ENCODE measurements at places on chromosomes 1 and 21.

DNA sequence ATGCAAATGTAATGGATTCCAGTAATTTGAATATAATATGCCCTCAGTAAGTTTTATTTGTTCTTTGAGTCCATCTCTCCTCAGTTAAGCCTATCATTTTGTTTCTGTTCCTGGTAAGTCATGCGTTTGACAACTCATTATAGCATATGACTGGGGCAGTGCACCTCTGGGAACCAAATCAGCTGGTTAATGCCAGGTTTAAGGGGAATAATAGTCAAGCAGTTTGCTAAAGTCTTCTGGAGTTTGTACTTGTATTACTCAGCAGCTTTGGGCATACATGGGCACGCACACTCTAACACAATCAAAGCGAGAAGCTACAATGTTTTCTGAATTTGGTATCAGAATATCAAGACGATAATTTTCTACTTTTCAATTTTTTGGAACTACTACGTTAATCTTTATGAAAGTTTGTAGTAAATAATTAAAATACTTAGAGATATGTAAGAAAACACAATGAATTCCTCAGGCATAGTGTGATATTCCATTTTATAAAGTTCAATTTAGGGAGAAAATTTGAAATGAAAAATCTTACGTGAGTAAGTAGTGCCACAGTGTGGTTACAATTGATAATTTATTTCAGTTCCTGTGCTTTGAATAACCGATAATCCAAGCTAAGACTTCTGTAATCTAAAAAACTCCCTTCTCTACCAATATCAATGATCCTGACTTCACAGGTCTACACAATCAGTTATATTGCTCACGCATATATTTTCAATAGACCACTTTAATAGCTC, 43.8 kb upstream of the KCTD3 start:
- peak; percentile 37 for DNase-seq

DNA sequence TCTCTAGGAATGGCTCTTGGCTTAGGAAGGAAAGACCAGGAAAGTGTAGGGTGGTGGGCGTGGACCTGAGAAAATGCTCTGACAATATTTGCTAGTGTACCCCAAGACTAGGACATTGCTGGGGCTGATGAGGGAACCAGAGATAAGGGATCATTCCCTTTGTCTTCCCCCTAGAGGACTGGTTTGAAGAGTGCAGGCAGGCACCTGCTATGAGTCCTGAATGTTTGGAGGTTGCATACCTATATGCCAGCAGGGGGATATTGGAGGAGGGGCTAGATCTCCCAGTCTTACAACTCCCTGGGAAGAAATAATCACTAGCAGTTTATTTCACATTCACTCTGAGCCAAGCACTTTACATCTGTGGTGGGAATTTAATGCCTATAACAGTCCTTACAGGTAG, 6.0 kb upstream of the BCL10 start:
- DNase-seq, result no peak

DNA sequence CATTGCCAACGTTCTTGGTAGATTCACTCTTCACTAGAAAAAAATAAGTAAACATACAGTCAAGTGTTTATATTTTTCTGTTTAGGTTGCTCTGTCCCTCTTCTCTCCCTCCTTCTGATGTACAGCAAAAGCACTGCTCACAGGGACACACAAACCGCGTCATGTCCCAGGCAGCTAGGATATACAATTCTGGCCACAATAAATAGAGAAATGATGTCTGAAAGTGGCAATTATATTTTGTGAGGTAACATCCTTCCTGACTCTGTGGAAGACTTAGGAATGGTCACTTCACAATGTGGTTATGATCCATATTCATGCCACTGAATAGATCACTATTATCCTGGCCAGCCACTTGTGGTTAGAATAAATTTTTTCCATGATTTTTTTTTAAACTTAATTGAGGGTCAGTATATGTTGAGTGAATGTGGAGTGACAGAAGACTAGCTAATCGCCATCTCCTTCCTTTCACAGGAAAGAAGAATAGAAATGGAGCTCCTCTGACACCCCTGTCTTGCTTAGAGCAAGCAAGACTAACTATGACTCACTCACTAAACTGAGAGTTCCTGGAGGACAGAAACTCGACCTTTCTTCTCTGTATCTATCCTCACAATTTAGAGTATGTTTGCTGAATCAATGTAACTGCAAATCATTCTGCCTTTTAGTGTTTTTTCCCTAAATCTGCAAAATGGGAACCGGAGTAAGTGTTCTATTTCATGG, 54.0 kb downstream of the ZNHIT6 start:
- no peak for DNase-seq

GRCh38 chr1:39678889-39679288, 7.0 kb upstream of the NT5C1A start:
- no peak for DNase-seq

DNA sequence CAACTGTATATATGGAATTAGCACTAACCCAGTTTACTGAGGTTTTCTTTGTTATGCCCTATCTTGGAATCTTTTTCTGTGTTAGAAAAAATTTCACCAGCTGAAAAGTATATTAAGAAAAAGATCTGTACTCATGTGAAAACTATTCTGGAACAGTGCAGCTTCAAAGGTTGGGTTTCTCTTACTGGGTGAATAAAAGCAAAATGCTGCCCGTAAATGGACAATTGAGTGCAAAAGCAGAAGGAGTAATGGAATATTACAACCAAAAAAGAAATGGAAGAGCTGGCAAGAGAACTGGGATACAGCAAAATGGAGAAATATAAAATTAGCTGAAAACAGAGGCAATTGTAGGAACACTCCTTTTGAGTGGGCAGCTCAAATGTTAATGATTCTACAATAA, 17.0 kb upstream of the RAVER2 start:
- no peak for DNase-seq

DNA sequence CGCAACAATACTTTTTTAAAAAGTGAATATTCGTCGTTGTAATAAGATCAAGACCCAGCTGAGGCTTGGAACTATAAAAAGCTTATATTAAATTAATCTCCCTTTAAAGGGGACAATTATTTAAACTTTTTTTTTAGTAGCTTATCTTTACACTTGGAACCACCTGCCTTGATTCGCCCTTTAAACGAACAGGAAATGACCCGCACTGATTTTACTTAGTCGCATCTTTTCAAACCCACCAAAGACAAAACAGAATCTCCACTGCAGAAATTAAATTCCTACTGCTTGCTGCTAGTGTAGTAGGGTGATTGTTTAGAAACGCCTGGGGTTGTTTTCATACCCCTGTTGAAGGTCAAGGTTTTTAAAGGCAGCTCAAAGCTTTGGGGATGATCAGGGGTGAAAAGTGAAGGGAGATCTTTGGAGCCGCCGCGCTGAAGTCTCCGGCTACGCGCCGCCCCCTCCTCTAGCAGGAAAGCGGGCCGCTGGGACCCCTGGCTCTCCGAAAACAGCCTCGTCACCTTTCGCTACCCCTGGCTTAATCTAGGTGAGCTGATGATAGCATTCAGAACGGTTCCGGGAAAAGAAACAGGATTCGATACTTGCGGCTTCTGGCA, 163.4 kb downstream of the RUNX1 start:
- no peak for DNase-seq

DNA sequence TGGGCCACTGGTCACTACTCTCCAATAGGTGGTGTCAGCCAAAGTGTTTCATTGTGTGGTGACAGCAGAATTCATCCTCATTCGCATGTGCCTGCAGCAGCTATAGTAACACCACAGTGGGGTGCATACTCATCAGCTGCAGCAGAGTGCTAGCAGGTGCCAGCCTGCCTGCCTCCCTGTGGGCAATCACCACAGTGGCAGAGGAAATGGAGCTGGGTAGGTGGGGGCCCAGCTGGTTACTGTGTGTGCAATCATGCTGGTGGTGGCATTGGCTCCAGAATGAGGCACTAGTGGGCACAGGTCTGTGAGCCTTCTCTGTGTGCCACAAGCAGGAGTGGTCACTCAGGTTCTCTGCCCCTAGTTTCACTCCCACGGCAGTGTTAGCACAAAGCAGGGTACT, 579.2 kb downstream of the PTPRC start:
- DNase-seq, result no peak

- no peak for DNase-seq
Observed at GRCh38 chr1:10909697-10910680, 102.5 kb upstream of the TARDBP start.

- no peak for DNase-seq
Observed at GRCh38 chr1:167430134-167430848, 88.0 kb downstream of the CD247 start.

DNA sequence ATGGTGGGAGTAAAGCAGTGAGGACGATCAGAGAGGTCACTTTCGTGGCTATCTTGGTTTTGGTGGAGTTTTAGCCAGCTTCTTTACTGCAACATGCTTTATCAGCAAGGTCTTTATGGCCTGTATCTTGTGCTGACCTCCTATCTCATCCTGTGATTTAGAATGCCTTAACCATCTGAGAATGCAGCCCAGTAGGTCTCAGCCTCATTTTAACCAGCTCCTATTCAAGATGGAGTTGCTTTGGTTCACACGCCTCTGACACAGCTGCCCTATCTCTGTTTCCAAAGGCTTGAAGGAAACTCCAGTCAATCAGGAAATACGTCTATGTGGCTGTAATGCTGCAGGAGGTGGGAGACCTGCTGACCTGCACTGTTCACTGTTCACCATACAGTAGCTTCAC, 146.1 kb upstream of the POGK start:
- no peak for DNase-seq

DNA sequence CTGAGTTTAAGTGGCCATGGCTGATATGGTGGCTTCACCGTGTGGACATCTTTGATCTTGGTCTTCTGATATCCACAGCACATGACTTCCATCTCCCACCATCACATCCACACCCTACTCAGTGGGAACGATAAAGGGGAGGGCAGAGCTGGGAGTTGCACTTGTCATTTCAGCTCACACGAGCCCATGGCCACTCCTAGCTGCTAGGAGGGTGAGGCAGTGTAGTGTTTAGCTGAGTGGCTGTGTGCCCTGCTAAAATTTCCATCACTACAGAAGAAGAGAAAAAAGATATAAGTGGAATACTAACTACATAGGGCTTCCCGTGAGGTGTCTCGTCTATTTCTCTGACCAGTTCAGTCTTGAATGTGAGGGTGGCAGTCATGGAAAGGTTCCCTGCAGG, 123.3 kb upstream of the EDN2 start:
- DNase-seq, result no peak

- no peak for DNase-seq
Observed at GRCh38 chr1:180199018-180199417, 31.0 kb upstream of the LHX4 start.

Measured in NCI-H1694 treated with DMSO at 0.1 percent for 48 hours (cell line).